ENCODE measurements at places on chromosomes 6 and 20.

DNA sequence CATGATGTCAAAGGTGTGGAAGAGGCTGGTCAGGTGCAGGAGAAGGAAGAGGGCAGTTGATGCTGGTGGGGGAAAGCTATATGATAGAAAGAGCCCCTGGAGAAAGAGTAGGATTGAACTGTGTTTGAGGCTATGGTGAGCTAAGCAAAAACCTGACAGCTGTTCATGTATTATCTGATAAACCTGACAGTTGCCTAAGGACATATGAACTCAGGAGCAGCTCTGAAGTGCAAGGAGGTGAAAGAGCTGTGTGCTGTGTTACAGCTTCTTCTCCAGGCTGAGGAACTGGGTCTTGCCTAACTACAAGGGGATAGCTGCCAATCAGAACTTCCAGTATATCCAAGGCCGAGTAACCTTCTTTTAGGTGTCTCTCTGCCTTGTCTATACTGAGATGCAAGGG lies 81.8 kb downstream of the LCA5 start:
- DNase-seq, result no peak

GRCh38 chr20:25418776-25419175 lies 11.3 kb downstream of the GINS1 start:
- no peak for DNase-seq

- no peak for DNase-seq
Observed at GRCh38 chr20:17682889-17683198, 802 bp upstream of the RRBP1 start.

DNA sequence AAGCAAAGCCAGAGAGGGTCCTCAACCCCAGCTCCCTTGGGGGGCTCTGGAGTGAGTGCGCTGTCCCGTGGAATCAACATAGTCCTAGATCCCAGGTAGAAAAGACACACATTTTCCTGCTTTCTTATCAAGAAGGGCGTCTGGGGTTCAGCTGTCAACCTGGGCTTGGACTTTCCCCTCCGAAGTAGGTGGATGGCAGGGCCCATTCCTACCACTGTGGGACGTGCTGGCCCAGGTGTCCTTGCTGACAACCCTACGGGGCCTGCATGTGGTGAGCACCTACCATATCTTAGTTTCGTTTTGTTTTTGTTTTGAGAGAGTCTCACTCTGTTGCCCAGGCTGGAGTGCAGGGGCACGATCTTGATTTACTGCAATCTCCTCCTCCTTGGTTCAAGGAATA lies 42.4 kb downstream of the MYT1 start:
- no peak for DNase-seq

- no peak for DNase-seq
Observed at GRCh38 chr6:32752580-32752979, 10.8 kb downstream of the HLA-DQB2 start.

GRCh38 chr6:46491201-46491627 lies at the start of gene RCAN2:
Gene RCAN2 (minus strand): TSS chr6:46491449.
- no peak for DNase-seq

DNA sequence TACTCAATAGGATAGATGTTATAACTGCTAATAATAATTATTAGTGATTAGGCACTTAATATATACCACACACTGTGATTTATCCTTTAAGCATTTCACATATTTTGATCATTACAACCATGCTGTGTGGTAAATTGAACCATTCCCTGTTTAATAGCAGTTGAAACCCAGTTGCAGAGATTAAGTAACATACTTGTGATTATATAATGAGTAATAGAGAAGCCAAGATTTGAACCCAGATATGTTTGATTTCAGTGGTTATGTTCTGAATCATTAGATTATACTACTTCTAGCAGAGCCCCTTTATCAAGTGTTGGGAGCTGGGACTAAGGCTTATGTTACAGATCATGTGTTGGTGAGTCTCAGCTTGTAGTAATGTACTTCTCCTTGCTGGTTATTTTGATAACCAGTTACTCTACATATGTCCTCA lies 44.1 kb downstream of the STK4 start:
- DNase-seq, result no peak

GRCh38 chr20:17444091-17444490 lies 87.1 kb downstream of the BFSP1 start:
- no peak for DNase-seq

DNA sequence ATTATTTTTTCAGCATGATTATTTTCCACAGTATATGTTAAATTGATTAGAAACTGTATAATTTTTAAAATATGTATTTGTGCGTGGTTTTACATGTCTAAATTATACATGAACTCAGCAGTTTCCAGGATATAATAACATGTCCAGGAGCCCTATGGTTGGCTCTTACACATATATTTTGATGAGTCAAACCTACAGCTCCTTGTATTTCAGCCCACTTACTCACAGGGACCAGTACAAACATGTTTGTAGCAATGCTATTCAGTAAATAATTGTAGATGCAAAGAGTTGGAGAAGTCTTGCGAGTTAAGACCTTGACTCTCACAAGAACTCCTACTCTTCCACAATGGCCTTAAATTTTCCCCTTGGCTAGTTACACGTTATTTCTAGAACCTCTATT lies 107.2 kb upstream of the SASH1 start:
- no peak for DNase-seq

DNA sequence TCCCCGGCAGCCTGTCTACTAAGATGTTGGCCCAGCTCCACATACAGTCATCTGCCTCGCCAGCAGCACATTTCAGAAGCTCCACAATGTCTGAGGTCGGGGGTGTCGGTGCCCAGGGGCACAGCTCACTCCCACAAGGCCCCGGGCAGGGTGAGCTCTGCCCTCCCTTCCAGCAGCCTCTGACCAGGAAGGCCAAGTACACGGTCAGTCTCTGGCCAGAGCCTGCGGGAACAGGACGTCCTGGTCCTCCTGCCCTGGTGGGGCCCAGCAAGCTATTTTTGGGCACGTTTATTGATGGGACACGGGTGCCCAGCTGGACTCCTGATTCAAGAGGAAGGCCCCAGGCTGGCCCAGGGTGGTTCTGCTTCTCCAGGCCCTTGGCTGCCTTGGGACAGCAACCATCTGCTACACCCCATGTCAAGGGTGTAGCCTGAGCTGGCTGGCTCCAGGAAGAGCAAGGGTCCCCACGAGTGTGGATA lies 114.9 kb upstream of the PTPN1 start:
- DNase-seq, result no peak

DNA sequence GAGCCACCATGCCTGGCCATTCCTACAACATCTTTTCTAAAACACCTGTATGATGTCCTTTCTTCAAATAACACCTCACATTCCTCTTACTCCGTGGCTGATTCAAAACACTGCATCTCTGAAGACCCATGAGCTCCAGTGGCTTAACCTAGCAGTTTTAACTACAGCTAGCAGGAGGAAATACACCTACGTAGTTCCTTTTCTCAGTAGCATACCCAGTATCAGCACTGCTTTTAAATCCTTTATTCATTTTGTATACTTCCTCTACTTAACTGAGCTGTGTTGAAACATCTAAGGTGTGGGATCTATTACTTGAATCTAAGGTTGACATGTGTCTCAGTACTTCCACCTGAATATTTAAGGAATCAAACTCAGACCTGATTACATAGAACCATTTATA lies 113.6 kb upstream of the CCDC28A start:
- DNase-seq, result no peak

DNA sequence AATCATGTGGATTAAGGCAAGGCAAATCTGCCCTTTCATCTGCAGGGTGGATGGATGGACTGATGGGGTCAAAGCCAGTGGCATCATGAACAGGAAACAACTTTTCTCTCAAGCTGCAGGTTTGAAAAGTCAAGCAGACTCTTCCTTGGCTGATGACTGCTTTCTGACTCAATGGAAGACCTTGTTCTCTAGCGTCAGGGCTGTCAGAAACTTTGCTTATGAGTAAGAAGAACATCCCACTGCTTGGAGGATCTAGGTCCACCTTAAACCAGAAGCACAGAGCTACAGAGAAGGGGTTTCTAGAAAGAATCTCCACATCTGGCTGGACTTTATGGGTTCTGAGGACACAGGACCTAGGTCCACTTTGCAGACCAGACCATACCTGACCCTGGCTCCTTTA lies 36.3 kb upstream of the CST5 start:
- no peak for DNase-seq

DNA sequence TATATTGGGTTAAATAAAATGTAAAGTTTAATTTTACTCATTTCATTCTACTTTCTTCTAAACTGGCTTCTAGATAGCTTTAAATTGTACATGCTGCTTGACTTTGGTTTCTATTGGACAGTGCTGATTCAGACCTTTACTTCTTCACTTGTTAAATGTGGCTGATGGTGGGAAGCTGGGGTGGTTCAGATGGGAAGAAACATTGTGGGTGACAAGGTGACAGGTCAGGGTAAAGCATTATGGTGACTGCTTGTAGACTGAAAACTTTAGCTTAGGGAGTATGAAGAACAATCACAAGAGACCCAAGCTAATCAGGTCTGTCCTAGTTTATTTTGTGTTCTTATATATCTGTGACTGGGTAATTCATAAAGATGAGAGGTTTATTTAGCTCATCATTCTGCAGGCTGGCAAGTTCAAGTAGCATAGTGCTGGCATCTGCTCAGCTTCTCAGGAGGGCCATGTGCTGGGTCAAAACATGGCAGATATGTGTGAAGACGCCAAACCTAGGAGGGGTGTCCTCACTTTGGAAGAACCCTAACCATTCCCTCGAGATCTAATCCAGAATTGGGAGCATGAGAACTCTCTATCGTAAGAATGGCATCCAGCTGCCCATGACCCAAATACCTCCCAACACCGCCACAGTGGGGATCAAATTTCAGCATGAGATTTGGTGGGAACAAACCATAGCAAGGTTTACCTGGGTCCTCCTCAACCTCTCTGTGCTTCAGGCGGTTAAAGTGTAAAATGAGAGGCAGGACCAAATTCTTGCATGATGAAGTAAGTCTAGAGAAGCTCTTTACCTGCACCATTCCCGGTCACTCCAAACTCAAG lies 102.8 kb downstream of the FYN start:
- no peak for DNase-seq

DNA sequence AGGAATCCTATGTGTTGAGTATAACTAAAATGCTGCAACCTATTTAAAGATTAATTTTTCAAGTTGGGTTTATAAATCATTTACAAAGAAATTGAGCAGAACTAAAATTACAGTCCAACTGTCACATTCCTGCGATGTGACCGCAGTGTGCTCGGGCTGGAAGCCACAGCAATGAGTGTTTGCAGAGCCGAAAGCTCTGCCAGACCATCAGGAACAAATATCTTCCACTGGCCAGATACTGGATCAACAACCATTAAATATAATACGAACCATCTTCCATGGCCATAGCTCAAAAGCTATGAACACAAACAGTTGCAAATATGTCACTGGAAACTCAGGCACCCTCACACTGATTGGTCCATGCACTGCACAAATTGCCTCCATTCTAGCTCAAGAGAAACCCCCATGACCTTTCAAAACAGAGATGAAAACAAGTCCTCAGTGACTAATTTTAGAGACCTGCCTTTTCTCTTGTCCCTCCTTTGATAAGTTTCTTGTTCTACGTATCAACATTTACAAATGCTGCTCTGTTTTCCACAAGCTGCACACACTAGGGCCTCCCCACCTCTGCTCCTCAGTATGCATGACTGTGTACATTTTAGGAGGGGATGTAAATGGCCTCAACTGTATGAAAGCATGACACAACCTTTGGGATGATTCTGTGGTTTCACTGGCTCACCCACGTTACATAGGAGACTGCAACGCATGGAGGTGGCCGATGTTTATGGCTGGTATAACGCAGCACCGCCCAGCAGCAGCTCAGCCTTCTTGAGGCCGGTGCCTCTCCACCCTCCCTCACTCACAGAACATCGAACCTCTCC lies 171.7 kb downstream of the WDR27 start:
- DNase-seq, result no peak

- no peak for DNase-seq
Observed at GRCh38 chr6:73898599-73898998, 202.6 kb downstream of the CD109 start.

DNA sequence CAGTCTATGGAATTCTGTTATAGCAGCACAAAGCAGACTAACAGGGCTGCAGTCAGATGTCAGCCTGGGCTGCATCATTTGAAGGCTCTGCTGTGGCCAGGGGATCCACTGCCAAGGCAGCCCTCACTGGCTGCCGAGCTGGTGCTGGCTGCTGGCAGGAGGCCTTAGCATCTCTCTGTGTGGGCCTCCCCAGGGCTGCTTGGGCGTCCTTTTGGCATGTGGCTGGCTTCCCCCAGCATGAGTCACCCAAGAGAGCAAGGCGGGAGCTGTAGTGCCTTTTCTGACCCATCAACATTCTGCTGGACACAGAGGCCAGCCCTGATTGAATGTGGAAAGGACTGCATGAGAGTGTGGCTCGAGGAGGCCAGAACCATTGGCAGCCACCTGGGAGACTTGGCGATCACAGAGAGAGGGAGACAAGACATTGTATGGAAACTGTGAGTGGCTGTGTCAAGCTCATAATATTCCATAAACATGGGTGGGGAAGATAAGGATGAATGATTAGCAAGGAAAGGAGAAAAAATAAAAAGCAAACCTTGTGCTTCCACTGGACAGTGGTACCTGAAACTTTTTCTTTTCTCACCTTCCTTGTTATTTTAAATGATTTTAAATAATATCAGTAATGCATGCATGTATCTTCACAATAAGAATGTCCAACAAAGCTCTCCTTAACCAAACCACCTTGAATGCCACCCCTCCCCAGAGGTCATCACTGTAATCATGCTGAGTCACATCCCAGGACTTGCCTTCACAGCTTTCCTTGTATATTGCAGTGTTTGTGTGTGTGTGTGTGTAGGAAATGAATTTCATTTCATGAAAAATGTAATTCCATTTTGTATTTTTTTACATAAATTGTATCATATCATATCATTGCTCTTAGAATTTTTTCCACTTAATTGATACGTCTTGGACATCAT lies 55.0 kb upstream of the VSX1 start:
- DNase-seq, result no peak

DNA sequence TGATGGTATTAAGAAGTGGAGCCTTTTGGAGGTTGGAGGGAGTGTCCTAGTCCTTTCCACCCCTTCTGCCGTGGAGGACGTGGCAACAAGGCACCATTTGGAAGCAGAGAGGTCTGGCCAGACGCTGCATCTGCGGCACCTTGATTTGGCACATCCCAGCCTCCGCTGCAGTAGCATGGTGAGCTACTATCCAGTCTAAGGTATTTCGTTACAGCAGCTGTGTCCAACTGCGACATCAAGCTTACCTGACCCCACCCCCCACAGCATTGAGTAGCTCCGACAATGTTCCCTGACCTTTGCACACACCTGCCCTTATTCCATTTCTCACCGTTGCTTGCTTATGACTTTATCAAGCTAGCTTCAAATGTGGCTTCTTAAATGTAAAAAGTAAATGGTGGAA lies 29.8 kb upstream of the SYNJ2 start:
- DNase-seq, result no peak
